ENCODE measurements at places on chromosomes 5 and 9.

DNA sequence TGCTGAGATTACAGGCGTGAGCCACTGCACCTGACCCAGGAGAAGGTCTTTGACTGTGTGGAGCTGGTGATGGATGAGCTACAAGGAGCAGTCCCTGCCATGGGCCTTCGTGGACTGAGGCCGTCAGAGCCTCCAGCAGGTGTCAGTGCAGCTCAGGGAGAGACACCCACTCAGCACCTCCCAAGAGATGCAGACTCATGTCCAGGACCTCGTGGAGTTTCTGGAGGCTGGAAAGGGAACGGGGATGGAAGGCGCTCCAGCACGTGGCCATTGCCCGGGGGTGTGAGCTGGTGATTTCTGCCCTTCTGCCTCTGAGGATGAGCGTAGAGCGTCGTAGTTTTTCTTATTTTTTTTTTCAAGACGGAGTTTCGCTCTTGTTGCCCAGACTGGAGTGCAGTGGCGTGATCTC lies 9.5 kb downstream of the TOR4A start:
- peak; percentile 10 for DNase-seq

DNA sequence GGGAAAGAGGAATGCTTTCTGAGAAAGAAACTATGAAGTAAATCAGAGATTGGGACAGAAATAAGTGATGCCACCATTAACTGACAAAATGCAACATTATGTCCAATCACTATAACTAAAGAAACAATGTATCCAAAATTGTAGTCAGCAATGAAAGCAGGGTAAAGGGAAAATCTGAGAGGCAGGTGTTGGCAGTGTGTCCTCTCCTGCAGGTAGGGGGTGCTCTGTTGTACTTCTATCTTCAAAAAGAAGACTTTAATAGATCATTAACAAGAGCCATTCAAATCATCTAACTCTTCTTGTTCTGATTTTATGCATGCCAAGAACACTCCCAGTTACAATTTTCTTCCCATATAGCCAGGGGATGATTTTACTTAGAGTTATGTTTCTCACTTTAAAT lies 1275.7 kb downstream of the PTPRD start:
- no peak for DNase-seq

GRCh38 chr5:69184621-69185020 lies 4.8 kb upstream of the CENPH start:
- DNase-seq: no peak

GRCh38 chr5:166123717-166124116 lies 2167.7 kb upstream of the WWC1 start:
- no peak for DNase-seq

DNA sequence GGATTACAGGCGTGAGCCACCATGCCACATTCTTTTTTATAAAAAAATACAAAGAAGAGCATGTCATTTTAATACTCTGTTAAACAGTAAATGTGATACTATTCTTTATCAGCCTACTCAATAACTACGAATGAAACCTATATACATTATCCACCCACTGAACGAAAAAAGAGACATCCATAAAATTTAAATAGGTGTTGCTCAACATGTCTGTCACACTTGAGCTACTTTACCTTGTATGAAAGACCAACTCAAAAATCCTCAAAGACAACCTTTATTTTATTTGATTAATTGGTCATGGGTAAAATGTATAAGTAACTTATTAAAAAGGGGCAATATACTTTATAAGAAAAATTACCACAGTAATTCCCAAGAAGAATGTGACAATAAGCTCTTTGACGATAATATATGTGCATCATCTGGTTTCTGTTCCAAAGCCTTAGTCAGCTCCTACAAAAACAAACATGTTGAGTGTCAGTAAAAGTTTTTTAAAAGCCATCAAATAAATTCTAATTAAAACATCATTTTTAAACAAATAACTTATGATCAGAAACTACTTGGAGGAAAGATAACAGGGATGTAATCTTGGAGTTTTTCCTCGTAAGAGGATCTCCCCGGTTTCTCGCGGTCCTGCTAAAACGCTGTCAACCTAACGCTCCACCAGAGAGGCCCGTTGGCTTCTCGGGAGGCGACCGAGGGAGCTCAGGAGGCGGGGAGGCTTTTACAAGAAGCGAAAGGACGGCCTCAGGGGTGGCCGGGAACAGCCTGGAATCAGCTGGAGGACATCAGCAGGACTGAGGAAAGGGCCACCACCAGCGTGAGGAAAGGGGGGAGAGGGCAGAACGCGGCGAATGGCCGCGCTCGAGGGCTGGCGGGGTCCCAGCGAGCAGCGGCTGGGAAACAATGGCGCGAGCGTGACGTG lies 13.5 kb upstream of the ANKRD18B start:
- peak; percentile 96 for DNase-seq

- DNase-seq: peak; percentile 80
Observed at GRCh38 chr9:95127249-95128176, 190.0 kb downstream of the FANCC start.

DNA sequence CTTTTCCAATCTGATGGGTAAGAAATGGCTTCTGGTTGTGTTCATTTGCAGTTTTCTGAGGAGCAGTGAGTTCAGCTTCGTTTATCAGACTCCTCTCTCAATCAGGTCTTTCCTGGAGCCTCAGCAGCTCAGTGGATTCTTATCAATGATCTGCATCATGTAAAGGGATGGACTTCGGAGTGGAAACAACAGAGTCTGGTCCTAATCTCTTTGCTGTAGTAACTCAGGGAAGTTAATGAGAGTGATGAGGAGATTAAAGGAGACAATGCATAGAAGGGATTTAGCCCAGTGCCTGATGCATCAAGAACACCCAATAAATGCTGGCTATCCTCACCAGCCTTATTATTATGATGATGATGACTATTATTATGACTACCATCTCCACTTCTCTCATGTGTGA lies 47.2 kb downstream of the SMIM23 start:
- DNase-seq: no peak

All from right kidney (tissue), 9 donors.